Activated T-cell treated with anti-CD3 and anti-CD28 coated beads for 48 hours (primary cell): ENCODE measurements at places on chromosomes 6 and 20.

- DNase-seq: no peak
These were observed 42.4 kb downstream of the ARHGAP18 start for GRCh38 chr6:129667621-129668020.

DNA sequence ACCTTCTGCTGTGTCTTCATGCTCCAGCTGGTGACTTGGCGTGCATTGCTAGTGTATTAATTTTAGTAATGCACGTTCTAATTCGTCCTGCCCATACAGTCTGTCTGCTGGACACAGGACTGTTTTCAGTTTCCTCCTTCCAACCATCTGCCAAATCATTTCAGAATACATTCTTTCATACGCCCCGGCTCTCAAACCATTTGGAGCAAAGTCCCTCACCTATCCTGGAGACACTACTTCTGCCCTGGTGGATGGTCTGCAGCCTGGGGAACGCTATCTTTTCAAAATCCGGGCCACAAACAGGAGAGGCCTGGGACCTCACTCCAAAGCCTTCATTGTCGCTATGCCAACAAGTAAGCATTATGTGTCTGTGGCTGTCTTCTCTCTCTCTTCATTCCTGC lies 60.5 kb downstream of the FNDC1 start:
- no peak for DNase-seq

GRCh38 chr20:52744441-52744840 lies 227.7 kb upstream of the TSHZ2 start:
- DNase-seq: no peak

DNA sequence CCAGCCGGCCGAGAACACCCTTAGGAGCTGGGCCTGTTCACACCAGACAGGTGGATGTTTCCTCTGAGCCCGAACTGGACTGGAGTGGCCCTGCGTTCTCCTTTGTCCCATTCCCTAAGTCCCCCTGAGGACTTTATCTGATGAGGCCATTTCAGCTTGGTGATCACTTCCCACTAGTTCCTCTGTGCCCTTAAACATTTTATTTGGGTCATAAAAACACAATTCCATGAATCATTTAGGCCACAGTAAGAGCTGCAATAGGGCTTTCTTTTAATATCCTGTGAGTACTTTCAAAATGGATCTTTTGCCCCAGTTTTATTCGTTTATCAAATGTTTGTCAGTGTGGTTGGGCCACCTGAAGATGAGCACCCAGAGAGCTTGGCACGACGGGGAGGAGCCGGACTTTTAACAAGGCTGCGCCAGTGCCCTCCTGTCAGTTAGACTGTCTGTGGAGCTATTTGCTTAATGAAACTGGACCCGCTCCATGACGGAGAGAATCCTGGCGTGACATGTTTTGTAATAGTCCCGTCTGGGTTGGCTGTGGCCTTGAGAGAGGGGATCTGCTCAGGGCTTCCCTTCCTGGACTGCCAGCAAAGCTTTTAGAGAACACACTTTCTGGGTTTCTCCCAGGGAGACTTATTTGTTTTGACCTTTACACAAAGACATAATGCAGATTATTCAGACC lies 53.5 kb downstream of the ZDHHC14 start:
- DNase-seq: no peak

DNA sequence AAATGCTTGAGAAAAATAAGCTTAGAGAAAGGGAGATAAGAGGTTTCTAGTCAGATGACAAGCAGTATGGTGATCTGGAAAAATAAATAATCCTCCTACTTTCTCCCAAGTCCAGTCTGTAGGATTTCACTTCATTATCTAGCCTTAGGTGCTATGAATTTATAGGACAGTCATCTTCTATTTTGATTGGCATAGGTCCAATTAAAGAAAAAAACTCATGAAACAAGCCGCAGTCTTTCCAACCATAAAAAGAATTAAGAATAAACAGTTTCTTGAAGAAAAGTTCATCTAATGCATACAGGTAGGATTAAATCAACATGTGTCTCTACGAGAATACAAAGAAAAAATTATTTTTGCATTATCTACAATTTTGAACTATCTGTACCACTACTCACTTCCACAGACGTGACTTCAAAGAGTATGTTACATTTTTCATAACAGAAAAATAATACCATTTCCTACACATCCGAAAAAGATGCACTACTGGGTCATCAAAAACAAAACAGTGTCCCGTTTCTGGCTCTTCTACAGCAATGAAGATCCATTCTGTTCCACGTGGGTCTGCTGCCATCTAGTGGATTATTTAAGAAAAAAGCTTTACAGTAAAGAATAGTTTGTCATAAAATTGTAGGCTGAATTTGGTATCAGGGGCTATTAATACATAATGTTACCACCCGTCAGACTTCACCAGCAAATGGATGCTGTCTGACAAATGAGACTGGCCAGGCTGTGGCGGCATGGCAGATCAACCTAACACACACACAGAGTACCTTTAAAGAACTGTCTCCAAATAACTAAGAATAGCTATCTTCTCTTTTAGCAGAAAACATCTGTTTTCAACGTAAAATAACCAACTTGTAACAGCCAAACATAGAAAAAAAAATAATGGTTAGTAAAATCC lies 28.9 kb downstream of the STX7 start:
- DNase-seq: no peak

DNA sequence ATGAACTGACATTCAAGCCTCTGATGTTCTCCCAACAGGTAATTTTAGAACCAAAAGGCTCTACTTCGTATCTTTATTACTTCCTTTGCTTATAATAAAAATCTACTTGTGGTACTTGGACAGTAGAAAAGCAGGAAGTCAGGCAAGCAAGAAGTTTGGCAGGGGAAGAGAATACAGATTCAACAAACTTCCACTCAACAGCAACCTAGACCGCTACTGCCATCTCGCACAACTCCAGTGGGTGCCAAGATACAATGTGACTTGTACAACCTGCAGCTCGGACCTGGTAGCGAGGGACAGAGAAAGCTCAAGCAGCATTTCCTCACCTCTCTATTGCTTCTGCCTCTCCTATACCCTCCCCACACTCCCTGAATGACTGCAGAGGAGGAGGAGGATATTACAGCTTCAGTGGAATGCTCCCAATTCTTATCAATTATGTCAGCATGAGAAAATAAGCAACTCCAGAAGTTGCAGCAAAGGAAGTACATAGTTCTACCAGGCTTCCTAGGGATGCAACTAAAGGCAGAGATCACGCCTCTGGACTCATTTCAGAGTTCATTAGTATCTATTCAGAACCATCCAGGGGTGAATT lies 76.5 kb downstream of the MBOAT1 start:
- DNase-seq: no peak

DNA sequence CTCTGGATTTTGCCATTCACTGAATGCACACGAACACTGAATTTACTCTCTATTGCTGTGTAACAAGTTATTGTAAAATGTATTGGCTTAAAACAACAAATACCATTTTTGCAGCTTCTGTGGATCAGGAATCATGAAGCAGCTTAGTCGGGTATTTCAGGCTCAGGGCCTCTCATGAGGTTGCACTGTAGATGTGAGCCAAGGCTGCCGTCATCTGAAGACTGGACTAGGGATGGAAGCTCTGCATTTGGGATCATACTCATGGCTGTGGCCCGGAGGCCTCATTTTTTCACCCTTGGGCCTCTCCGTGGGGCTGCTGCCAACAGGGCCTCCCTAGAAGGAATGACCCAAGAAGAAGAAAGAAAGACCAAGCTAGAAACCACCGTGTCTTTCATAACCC lies 492.4 kb upstream of the CDH4 start:
- DNase-seq: no peak
